ENCODE measurements at places on chromosomes 6 and 20. TPM values are rescaled to one million over a fixed set of nuclear protein-coding genes. Genes with fewer than 3 reads are reported as not detected.

The ENPP1 gene
- 2.3 TPM for total RNA-seq

The SULF2 gene
- 25.4 TPM for total RNA-seq

The BPI gene
- not detected for total RNA-seq

The KCNK5 gene
- total RNA-seq, result 1.00 TPM

The IL17A gene
- total RNA-seq, result not detected

The SLC25A27 gene
- total RNA-seq, result 1.0 TPM
